ENCODE measurements at places on chromosomes 7 and 10.

DNA sequence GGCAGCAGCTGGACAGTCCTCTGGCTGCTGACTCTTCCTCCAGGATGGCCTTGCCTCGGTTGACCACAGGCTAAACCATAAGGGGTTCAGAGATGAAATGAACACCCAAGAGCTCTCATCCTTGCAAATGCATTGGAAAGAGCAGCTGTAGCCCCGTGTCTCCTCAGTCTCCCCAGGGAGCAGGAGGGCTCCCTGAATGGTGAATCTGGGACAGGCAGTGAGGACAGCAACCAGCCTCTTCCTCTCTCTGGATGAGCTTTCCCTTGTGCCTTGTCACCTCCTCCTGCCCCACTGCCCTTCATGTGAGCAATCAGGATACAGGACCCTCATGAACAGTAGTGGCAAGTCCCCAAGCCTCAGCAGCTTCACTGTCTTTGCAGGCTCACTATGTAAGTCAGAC lies 23.9 kb upstream of the GDF10 start:
- no peak for DNase-seq

- no peak for DNase-seq
These were observed 269.1 kb downstream of the SUGCT start for GRCh38 chr7:40403703-40404476.

DNA sequence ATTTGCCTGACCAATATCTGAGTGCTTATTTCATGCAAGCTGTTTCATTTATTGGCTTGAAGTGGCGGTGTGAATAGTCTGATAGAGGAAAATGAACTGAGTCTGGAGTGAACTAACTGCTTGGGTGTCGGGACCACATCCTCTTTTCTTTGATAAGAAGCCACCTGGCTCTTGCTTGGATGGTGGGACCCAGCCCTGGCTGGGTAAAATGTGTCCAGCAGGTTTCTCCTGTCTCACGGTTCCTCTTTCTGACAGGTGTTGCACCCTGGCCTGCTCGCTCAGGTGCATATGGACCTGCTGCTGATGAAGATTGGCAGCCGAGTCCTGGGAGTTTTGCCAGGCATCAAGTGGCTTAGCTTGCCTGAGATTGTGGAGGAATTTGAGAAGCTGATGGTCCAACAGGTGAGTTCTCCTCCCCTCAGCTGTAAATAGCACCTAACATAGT lies 1.6 kb downstream of the ADCK2 start:
- no peak for DNase-seq

- no peak for DNase-seq
These were observed 35.0 kb upstream of the ARHGAP12 start for GRCh38 chr10:31963589-31963980.

GRCh38 chr10:33279811-33280602 lies 54.5 kb downstream of the NRP1 start:
- no peak for DNase-seq

GRCh38 chr7:120181499-120181898 lies 91.5 kb upstream of the KCND2 start:
- DNase-seq, result no peak

All from activated CD4-positive, alpha-beta T cell treated with anti-CD3 and anti-CD28 coated beads, Interleukin-2, Interleukin-4, amounts not matched to agents 100 ng/mL and 50 ng/mL, durations not matched to agents 16 hours and 8 hours (primary cell).